Karpas-422 (cell line): ENCODE measurements at places on chromosomes 7 and 10. TPM values are rescaled to one million over a fixed set of nuclear protein-coding genes. Genes with fewer than 3 reads are reported as not detected.

The SPDYE3 gene
- total RNA-seq, result not detected in 2 replicates

The CLRN3 gene
- total RNA-seq, result not detected in 2 replicates

GRCh38 chr10:109952526-109952925, 29.2 kb upstream of the XPNPEP1 start:
- no peak for DNase-seq

GRCh38 chr7:14720785-14721184, 181.8 kb downstream of the DGKB start:
- DNase-seq, result no peak

DNA sequence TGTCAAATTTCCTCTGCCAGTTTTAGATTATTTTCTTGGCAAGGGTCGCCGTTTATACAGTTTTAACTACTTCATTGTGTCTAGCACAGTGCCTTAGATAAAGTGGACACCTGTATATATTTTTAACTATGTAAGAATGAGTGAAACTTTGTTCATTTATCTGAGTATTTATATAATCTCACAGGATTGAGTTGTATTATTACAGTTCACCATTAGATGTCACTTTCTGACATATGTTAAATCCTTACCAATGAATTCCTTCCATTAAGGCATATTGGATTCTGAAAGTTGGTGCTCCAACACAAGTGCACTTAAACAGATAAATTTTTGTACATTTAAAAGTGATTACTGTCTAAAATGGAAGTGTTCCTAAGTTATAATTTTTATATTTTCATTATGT, 43.0 kb downstream of the ZMYND11 start:
- DNase-seq, result peak; percentile 57

GRCh38 chr10:28300027-28300426, 2.8 kb downstream of the MPP7 start:
- no peak for DNase-seq

DNA sequence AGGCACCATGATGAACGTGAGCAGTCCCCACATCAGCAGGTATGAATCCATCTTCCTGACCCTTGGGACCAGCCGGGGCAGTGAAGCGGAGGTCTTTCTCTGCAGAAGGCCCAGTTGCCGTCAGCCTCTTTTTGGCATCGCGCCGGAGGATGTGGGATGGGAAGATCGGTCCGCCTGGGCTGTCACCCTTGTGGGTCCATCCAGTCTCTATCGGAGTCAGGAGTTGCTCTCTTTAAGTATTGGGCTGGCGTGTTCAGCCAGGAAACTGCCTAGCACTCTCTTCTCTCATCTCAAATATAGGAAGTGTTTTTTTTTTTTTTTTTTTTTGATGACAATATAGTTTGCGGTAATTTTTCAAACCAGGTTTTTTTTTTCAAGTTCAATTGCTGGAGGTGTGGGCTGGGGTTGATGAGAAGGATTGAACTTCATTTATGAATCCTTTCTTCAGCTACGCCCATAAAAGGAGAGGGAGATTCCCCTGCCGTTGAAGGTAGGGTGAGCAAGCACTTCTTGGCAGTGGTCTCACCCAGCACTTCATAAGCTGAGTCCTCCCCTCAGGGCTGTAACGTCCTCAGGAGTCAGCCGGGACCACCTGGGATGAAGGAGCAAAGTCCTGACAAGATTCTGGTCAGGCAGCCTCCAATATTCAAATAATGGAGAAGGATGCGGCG, at the start of gene IL2RA:
Gene IL2RA, minus strand, starts transcription at position 267 of the 671 bp plus-strand sequence. Its CDS starts 216 bp downstream, at position 51.
- DNase-seq, result no peak

DNA sequence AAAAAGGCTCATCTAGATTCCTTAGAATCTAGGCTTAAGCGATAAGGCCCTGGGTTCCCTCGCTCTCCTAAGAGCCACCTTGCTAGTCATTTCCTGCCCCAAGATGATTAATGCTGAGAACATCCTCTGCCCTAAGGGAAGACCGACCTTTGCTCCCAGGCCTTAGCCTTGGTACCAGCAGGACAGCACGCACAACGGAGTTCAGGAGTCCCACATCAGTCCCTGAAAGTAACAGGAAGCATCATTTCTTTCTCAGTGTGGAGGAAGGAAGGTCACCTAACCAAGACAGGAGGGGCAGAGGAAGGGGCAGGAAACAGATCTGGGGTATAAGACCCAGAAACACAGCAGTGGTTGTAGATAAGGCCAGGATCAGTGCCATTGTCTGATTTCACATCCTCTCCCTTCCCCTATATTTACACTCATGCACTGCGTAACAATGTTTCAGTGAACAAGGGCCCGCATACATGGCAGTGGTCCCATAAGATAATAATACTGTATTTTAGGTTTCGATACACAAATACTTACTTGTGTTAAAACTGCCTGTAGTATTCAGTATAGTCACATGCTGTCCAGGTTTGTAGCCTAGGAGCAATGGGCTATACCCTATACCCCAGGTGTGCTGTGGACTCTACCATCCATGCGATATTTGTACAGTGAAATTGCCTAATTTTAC, 8.1 kb upstream of the FAM107B start:
- DNase-seq, result no peak

DNA sequence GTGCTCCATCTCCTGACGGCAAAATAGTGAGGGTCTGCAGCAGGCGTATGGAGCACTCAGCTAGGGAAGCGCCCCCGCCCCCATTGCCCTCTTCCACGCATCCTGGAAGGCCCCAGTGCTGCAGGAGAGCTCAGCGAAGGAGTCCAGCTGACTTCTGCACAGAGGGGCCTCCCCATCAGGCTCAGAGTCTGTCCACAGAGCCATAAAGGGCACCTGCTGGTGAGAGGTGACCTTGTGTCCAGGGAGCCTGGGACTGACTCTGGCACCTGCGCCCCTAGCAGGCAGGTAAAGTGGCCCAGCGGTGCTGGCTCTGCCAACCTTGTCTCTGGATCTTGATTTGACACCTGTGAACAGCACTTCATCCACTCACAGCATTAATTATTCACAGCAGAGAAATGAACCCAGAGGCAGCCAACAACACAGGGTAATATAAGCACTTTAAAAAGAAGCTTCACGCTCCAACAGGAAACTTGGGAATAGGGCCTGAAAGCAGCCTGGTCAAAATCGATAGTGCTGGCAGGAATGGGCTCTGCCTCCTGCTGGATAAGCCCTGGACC, 59.6 kb downstream of the VOPP1 start:
- no peak for DNase-seq

DNA sequence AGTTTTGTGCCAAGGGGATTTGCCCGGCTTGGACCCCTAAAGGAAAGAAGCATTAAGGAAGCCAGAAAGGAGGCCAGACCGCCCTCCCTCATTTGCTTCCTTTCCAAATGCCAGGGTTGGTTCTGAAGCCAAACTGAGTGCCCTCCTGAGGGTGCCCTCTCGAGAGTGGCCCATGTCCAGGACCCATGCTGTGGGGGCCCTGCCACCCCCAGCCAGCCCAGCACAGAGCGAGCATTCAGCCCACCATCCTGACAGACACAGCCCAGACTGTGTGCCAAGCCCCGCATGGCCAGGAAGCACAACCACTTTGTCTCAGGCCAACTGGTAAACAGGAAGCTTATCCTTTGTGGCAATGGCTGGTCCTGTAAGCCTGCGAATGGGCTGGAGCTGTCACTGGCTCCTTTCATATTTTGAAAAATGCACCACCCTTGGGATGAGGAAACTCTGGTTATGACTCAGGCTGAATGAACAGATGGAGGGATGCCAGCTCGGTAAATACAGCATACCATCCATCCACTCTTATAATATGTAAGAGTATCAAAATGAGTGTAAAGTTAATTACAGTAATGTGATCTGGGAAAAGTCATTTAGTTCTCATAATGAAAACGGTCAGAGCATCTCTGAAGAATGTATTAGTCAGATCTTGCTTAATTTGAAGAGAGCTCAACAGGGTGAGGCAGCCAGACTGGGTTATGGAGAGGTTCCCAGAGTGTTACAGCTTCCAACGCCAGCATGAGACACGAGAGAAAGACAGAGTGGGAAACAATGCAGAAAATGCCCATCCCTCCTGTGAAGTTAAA, 65.0 kb downstream of the STK17A start:
- DNase-seq, result peak; percentile 50

GRCh38 chr7:12584930-12585329, 14.4 kb downstream of the SCIN start:
- no peak for DNase-seq
